ENCODE measurements at places on chromosomes 7 and 10. TPM values are rescaled to one million over a fixed set of nuclear protein-coding genes. Genes with fewer than 3 reads are reported as not detected.

Gene GPRIN2
- total RNA-seq, result 1.2 TPM

Gene PNLIPRP3
- total RNA-seq, result not detected

Gene AQP1
- total RNA-seq, result 462 TPM

Gene HEPACAM2
- total RNA-seq, result not detected

DNA sequence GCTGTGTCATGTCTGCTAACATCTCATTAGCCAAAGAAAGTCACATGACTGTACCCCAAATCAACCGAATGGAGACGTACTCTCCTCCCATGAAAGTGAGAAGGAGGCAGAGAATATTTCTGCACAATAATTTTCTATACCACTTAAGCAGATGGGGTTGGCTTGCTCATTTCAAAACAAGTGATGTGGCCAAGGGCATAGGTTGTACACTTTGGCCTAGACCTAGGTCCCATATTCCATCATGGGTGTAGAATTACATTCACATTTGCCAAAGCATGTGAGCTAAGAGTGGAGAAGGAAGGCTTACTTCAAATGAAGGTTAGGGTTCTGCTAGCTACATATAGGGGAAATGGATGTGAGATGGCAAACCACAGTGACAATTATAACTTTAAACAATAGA is 83.0 kb downstream of the ZNF365 start:
- ATAC-seq, result no peak

DNA sequence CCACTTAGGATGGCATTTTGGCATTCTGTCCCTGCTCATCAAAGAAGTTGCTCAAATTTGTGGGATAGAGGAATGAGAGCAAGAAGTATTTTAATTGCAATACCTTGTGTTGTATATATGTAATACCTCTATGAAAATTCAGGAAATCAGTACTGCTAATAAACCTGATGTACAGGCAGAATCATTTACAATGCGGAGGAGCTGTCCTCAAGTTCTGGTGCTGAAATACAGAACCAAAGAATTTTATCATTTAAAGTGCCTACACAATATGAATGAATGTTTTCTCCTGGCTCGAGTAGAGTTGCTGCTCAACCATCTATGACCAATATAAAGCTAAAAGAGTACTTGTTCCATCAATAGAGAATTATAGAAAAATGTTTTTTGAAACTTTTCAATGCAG is 305.8 kb downstream of the PLXNA4 start:
- ATAC-seq, result no peak

- no peak for ATAC-seq
Measured at GRCh38 chr10:1559761-1560160, 177.6 kb downstream of the ADARB2 start.

- ATAC-seq, result no peak
Measured at GRCh38 chr10:3512263-3512662, 272.7 kb downstream of the KLF6 start.

DNA sequence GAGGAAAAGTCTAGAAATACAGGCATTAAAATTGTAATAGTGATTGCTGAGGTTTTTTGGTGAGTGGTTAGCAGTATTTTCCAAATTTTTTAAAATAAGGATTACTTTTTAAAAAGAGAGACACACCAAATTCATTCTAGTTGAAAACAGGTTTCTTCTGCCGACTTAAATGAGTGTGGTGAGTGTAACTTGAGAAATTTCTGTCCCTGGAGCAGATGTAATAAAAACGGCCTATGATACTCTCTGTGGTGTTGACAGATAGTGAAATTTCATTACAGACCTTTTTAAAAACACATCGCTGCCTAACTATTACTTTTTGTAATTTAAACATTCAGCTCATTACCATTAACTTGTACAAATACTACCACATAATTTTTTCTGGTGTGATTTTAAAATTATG is 90.1 kb downstream of the CYP51A1 start:
- no peak for ATAC-seq

GRCh38 chr7:27181795-27182275 is 3.2 kb downstream of the HOXA11 start:
- ATAC-seq, result no peak

DNA sequence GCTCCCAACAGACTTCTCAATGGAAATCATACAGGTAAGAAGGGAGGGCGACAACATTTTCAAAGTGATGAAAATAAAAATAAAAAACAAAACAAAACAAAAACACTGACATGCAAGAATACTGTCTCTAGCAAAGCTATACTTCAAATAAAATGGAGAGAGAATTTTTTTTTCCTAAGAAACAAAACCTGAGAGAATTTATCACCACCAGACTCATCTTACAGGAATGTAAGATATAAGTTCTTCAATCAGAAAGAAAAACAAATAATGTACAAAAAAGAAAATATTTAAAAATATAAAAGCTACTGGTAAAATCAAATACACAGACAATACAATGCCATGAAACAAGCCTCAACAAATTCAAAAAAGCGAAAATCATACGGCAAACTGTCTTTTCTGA is 113.2 kb downstream of the NRBF2 start:
- ATAC-seq, result no peak

DNA sequence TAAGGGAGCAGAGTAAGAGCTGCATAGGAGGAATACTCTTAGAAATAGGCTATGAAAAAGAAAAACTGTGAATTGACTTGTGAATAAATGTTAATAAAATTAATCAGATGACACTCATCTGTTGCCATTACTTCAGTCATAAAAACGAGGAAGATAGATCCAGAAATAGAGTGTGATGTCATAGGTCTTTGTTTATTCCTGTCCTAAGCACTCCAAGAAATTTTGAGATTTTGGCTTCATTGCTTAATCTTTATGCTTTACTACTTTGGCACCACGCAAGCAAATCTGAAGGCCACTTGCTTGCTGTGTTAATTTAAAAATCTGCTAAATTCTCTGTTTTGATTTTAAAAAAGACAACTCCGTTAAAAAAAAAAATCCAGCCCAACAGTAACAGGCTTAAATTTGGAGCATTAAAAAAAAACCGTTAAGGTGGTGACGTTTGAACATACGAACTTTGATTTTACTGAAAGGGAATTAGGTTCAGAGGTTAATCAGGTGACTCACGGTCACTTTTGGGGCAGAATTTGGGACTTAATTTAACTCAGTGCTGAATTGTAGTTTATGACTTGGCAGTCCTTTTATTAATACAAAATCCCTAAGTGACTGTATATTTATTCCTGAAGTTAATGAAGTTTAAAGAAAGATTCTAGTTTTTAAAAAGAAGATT is 3.4 kb downstream of the IFRD1 start:
- ATAC-seq, result no peak

All from gastroesophageal sphincter (tissue), 4 donors.